ENCODE measurements at places on chromosomes 16 and 17. TPM values are rescaled to one million over a fixed set of nuclear protein-coding genes. Genes with fewer than 3 reads are reported as not detected.
A peak's percentile ranks its signal among the peaks of the same experiment; 100 is the strongest.

The TBC1D3B gene
- 73.5 TPM for total RNA-seq

The ASIC2 gene
- not detected for total RNA-seq

The CHP2 gene
- total RNA-seq: not detected

GRCh38 chr17:78958641-78959127 lies 21.0 kb downstream of the LGALS3BP start:
- peak; percentile 69 for DNase-seq
